ENCODE measurements at places on chromosomes 7 and 10. TPM values are rescaled to one million over a fixed set of nuclear protein-coding genes. Genes with fewer than 3 reads are reported as not detected.

WEE2 gene
- total RNA-seq: not detected

CRYGN gene
- 0.43 TPM for total RNA-seq

RNF133 gene
- total RNA-seq: 1.4 TPM

SP4 gene
- 6.3 TPM for total RNA-seq

LRGUK gene
- total RNA-seq: 2.4 TPM

CLCN1 gene
- total RNA-seq: 1.2 TPM

AMPH gene
- total RNA-seq: 4.9 TPM

ZNF679 gene
- not detected for total RNA-seq
